Stimulated activated CD4-positive, alpha-beta T cell treated with anti-CD3 and anti-CD28 coated beads, Interleukin-2, amount 100 ng/mL, for 48 hours (primary cell): ENCODE measurements at places on chromosomes 1 and 21.

- DNase-seq = no peak
Observed at GRCh38 chr1:29893046-29893723, 656.9 kb downstream of the PTPRU start.

- DNase-seq = no peak
Observed at GRCh38 chr1:226886122-226886901, 15.9 kb downstream of the PSEN2 start.

DNA sequence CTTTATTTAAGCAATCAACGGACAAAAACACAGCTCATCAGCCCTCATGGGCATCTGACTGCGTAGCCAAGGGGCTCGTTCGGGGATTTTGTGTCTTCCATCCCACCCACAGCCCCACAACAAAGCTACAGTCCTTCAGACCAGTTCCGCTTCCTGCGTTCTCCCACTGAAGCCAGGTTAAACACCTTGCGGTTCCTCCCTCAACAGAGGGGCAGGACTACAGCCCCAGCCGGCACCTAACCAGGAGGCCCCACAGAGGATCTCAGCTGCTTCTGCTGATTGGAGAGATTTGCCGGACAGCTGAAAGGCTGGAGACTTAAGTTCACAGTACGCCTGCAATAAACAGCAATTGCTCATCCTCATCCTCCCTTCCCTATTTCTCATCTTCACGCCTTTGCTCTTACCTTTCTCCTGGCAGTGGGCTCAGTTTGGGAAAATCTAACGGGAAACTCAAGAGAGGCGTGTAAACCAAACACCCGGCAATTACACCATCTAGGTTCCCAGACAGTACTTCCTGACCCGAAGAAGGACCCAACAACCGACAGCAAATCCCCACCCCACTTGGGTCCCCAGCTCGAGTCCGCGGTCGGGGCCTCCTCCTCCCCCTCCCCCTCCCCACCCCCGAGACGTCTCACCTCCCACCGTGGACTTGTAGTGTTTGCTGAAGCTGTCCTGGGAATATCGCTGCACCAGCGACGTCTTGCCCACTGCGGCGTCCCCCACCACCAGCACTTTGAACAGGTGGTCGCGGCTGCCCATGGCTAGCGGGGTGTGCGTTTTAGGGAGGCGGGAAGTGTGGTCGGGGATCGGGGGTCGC lies 876 bp downstream of the RAB29 start:
- peak; percentile 12 for DNase-seq

DNA sequence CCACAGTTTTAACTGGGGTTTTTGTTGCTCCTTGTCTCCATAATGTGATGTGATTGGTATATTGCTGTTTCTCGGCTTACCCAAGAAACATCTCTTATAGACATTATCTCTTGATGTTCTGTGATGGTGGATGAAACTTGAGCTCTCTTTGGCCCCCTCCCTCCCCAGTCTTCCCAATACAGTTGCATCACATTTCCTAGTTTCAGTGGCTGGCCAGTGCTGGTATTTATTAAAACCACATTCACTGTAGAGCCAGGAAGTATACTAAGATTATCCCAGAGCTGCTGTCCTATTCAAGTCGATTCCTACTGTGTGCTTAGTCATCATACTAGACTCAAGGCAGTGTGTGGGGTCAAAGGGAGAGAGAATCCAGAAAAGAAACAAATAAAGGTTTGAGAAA lies 244.4 kb downstream of the KAZN start:
- DNase-seq = no peak

DNA sequence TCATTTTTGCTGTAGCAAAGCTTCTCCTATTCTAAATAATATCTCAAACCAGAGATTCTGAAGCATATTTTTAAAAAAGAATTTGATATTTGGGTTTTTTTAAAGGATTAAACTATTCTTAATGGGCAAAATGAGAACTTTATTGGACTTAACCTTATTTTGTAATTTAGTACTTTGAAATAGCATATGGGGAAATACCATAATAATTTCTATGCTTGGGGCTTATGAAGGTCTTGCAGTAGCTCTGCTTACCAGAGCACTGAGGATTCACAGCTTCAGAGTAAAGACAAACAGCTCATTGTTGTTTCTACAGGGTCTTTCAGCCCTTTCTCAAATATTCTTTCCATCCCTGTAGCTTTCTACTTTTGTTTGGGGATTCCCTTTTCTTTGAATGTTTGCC lies 111.2 kb upstream of the ZNF648 start:
- DNase-seq = no peak
